ENCODE measurements at places on chromosomes 1 and 21. TPM values are rescaled to one million over a fixed set of nuclear protein-coding genes. Genes with fewer than 3 reads are reported as not detected.

DNA sequence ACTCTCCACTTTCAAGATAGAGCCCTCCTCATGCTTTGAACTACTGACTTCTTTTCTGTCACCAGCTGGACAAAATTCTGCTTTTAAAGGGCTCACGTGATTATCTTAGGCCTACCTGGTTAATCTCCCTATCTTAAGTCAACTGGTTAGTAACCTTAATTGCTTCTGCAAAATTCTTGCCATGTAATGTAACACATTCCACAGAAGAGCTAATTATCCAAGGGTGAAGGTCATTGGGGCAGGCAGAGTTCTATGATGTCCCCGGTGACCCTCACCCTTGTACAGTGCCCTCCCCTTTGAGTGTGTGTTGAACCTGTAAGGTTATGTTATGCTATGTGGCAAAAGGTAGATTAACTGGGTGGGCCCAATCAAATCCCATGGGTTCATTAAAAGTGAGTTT lies 25.2 kb upstream of the FOXE3 start:
- no peak for DNase-seq

DNA sequence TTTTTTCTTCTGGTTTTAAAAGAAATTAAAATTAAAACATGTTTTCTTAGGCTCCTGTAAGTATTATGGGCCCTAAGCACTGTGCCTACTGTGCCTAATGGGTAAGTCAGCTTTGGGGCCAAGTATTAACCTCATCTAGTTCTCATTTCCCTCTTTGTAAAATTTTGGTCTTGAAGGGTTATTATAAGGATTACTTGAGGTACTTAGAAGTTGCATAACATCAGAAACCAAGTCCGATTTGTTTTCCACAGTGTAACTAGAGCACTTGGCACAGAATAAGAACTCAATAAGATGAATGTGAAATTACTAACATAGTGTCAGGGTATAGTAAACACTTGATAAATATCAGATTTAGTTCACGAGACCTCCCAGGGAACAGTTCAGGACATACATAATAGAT lies 16.4 kb upstream of the OSBPL9 start:
- DNase-seq, result no peak

- DNase-seq, result peak; percentile 20
Observed at GRCh38 chr1:245888809-245889208, 618.3 kb downstream of the SMYD3 start.

GRCh38 chr1:13694886-13695684 lies 4.9 kb upstream of the PRDM2 start:
- DNase-seq, result no peak

RPS6KC1 gene
- polyA plus RNA-seq, result 25.0 TPM

KIF21B gene
- polyA plus RNA-seq, result 2.7 TPM

CHI3L1 gene
- polyA plus RNA-seq, result 7.4 TPM

Measured in left kidney (tissue), 8 donors.